ENCODE measurements at places on chromosomes 2 and 18.

DNA sequence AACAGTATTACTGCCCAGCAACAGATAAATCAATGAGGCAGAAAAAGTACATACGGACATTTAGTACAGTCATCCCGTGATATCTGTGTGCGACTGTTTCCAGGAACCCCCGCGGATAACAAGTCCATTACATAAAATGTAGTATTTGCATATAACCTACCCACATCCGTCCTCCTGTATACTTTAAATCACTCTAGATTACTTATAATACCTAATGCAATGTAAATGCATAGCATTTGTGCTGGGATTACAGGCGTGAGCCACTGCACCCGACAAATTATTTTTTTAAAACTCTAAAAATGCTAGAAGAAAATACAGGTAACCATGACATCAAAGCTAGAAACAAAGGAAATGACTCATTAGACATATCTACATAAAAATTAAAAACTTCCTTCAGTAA is 91.6 kb downstream of the FAM161A start:
- DNase-seq: peak; percentile 72

DNA sequence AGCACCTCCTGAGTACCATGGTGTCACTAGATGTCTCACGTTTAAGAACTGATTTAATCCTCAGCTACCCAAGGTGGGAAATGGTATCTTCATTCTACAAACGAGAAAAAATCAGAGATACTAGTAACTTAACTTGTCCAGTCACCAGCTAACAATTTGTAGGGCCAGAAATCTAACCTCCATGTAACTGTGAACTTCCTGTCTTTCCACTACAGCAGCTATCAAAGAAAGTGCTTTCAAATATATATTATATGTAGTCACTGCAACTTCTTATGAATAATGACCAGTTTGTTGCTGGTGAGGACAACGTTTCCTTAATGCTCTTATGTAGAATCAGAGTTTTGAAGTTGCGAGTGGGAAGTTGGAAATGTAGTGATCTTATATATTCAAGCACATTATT is 1.9 kb downstream of the REV1 start:
- no peak for DNase-seq

DNA sequence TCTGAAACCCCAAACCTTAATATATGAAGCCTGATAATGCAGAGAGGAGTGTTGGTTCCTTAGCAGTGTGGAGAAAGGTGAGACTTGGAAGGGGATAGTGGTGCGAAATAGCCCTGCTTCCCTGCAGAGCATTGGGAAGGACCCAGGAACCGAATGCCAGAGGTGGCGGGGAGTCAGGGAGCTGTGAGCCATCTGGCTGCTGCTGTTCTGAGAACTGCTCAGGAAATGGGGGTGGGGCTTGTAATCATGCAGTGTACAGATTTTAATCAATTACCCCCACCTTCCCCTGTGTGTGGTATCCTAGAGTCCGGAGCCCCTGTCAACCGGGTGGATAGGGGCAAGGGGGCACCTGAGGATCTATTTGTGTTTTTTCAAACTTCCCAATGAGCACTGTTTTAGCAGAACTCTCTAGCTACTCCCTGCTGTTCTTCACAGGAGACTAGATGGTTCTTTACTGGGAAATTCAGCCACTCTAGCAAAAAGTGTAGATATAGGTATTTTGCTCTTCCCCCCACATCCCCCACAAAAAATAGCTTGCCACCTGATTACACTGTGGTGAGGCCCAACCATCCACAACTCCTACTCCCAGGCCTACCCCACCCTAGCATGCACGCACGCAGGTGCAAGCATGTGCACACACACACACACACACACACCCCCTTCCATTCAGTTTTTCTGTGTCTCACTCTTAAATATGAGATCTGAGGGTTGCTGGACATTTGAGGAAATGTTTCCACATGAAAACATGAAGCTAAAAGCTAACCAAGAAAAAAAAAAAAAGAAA is 30.1 kb upstream of the MBOAT2 start:
- no peak for DNase-seq

DNA sequence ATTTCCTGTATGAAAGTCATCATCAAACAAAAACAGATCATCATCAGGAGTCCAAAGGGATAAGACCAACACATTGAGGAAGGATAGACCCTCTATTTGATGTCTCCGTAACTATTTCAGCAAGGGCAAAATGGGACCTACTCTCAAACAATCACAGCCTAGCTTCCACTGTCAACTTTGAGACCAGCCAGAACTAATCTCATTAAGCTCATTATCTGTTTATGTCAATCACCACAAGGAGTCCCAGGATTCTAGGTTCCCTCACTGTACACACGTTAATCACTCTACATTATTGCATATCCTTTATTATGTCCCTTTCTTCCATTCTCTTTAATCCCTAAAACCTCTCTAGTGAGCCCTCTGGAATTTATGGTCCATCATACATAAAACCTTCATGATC is 370.3 kb upstream of the LINC00305 start:
- no peak for DNase-seq

- no peak for DNase-seq
Measured at GRCh38 chr2:86443631-86444350, 2.6 kb downstream of the KDM3A start.

GRCh38 chr2:72923833-72924352 is 6.6 kb downstream of the EMX1 start:
- no peak for DNase-seq

GRCh38 chr2:133462811-133463210 is 105.5 kb downstream of the NCKAP5 start:
- no peak for DNase-seq

- DNase-seq: no peak
Measured at GRCh38 chr2:221569871-221570270, 2.2 kb downstream of the EPHA4 start.

GRCh38 chr2:111118981-111119821 is 1.5 kb upstream of the BCL2L11 start:
- peak; percentile 26 for DNase-seq

DNA sequence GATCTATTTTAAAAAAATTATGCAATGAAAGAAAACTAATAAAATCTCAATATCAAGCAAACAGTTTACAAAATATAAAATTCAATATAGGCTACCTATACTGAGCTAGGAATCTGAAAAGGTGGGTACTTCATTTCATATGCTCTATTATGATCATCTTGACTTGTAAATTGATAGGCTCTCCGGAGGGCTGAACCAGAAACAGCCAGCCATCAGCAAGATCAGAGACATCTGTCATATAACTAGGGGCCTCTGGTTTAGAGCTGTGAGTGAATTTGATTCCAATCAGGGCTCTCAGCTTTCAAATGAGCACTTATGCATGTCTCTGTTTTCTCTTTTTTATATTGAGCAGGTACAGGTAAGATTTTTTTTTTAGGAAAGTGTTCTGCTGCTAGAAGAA is 114.2 kb downstream of the SPHKAP start:
- DNase-seq: no peak

DNA sequence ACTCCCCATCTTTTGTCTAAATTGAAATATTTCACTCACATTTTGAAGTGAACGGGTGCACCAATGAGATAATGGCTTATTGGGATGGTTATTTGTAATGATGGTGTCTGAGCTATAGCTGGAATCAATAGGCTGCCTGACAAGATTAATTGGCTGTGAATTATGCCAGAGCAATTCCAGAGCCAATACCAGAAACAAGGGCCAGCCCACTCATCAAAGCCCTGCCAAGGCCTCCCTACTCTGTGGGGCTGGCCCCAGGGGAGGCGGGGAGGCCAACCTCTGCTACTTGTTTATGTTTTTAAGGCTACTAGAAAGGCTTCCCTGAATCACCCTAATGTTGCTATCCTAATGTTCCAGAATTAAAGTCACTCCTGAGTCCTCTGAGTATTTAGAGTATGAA is 29.1 kb upstream of the NEMP2 start:
- no peak for DNase-seq

DNA sequence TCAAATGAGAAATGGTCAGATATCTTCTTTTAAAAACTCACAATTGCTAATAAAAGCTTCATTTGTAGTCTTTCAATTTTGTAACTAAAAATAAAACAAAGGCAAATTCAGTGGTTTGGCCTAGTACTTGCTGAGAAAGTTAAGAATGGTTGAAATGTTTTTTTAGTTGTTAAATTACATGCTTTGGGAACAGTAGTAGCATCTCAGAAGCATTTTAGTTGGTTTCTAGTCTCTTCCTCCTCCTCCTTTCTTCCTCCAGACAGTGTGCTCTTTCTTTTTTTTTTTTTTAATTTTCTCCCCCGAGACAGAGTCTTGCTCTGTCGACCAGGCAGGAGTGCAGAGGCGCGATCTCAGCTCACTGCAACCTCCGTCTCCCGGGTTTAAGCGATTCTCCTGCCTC is 9.8 kb downstream of the TRAK2 start:
- peak; percentile 21 for DNase-seq

- no peak for DNase-seq
Measured at GRCh38 chr18:9655232-9655767, 40.9 kb upstream of the PPP4R1 start.

DNA sequence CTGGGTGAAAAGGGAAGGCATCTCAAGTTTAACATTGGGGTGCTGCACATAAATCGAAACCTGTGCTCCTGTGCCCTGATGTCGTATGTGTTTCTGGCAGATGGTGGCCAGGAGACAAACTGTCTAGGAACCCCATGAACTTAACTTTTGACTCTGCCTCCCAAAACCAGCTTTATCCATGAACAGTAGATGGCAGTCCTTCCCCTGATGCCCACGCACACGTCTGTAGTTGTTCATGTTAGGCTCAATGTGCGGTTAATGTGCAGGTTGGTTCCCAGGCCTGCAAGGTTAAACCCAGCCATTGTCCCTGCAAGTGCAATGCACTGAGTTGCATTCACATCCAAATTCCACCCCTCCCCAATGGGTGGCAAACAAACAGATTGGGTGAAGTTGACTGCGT is 44.1 kb upstream of the SIX3 start:
- no peak for DNase-seq

DNA sequence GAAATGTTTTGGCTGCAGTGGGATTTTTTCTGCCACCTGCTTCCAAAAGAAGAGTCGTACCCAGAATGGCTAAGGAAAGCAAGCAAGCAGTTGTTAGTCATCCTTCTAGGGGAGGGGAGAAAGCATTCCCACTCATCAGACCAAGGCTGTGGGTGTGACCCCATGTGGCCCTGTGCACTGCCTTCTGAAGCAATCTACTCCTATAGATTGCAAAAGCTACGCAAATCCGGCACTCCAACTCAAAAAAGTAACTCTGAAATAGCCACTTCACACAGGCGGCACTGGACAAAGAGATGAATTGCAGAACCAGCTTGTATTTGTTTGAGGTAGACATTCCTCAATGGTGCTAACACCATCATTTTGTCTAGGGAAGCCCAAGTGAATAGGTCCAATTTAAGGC is 44.3 kb downstream of the ST3GAL5 start:
- no peak for DNase-seq

GRCh38 chr2:66109419-66109818 is 325.5 kb upstream of the MEIS1 start:
- DNase-seq: no peak

GRCh38 chr2:56369316-56369715 is 185.5 kb downstream of the CCDC85A start:
- no peak for DNase-seq

DNA sequence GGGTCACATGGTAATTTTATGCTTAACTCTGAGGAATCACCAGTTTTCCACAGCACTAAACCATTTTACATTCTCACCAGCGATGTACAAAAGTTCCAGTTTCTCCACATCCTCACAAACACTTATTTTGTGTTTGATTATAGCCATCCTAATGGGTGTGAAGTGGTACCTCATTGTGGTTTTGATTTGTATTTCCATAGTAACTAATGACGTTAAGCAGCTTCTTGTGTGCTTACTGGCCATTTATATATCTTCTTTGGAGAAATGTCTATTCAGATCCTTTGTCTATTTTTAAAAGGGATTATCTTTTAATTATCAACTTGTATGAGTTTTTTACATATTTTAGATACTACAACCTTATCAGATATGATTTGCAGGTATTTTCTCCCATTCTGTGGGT is 42.0 kb downstream of the CCDC150 start:
- DNase-seq: no peak

GRCh38 chr2:137800386-137800785 is 163.9 kb upstream of the HNMT start:
- no peak for DNase-seq

GRCh38 chr2:233702238-233702637 is 9.5 kb downstream of the UGT1A6 start:
- no peak for DNase-seq

- DNase-seq: no peak
Measured at GRCh38 chr18:37565977-37566478, 430 bp upstream of the CELF4 start.

DNA sequence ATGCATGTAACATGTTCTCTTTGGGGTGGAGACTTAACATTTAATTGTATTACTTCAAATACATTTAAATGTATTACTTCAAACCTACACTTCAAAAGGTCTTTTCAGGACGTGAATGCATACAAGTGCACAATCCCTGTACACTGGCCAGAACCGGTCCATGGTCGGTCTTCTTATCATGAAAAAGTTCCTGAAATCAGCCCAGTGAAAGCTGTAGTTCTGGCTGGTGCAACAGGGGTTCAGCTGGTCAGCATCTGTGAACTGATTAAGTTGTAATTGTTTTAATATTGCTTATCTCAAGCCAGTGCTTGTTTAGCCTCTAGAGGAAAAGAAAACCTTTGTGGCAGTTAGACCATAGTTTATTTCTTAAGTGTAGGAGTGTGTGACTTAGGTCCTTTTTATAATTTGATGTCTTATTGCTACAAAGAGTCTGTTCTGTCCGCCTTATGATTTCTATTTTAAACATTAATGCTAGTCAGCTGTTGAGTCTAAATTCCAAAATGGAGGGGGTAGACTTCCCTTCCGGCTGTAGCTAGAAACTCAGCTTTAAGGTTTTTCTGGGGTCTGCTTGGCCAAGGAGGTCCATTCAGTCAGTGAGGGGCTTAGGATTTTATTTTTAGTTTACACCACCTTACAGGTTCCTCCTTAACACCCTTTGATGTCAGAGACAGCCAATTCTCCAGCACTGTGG is 768 bp upstream of the CYBRD1 start:
- no peak for DNase-seq

GRCh38 chr2:54901224-54901986 is 148.8 kb downstream of the RTN4 start:
- no peak for DNase-seq

- peak; percentile 25 for DNase-seq
Measured at GRCh38 chr2:240595381-240596079, 9.0 kb downstream of the CAPN10 start.

DNA sequence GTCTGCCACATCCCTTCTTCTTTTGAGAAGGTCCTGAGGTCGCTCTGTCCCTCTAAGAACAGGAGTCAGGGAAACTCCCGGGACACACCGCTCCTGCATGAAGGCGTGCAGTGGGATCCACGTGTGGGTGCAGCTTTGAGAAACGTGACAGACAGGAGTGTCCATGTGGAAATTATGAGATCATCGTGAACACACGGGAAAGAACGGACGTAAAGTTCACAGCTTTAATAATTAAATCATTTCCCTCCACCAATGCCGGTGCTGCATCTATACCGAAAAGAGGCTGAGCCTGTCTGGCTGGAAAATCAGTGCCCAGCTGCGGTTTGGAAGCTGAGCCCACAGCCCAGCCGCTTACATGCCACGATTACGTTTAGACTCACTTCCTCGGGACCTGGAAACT is 372.4 kb upstream of the SALL3 start:
- DNase-seq: no peak
